ENCODE measurements at places on chromosomes 2 and 18.

DNA sequence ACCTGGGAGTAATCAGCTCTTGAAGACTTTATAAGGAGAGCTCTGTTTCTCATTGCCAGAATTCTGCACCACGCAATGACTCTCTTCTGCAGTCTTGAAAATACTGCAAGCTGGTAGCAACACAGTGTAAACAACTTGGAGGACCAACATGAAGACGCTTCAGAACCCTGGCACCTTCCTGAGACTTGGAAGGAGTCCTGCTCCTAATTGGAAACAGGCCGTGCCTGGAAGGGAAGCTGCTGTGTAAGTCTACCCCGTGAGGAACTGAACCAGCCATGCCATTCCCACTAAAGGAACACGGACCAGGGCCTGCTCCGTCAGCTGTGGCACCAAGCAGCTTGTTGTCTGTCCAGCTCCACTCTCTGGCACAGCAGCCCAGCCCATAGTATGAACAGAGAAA lies 171.1 kb downstream of the PAX3 start:
- no peak for DNase-seq

GRCh38 chr2:37617119-37617892 lies 54.1 kb downstream of the CDC42EP3 start:
- no peak for DNase-seq

- no peak for DNase-seq
Measured at GRCh38 chr2:138531913-138532312, 30.3 kb downstream of the SPOPL start.

- DNase-seq: no peak
Measured at GRCh38 chr2:178913049-178913441, 105.8 kb upstream of the TTN start.

- no peak for DNase-seq
Measured at GRCh38 chr2:26877276-26877675, 29.3 kb downstream of the DPYSL5 start.

DNA sequence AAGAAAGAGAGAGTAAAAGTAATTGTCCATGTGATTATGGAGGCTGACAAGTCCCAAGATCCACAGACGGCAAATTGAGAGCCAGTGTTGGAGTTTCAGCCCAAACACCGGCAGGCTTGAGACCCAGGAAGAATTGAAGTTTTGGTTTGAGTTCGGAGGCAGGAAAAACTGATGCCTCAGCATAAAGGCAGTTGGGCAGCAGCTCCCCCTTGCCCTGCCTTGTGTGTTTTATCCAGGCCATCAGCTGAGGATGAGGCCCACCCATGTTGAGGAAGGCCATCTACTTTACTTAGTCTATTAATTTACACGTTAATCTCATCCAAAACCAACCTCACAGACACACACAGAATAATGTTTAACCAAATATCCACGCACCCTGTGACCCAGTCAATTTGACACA lies 64.6 kb upstream of the SERPINE2 start:
- DNase-seq: no peak

DNA sequence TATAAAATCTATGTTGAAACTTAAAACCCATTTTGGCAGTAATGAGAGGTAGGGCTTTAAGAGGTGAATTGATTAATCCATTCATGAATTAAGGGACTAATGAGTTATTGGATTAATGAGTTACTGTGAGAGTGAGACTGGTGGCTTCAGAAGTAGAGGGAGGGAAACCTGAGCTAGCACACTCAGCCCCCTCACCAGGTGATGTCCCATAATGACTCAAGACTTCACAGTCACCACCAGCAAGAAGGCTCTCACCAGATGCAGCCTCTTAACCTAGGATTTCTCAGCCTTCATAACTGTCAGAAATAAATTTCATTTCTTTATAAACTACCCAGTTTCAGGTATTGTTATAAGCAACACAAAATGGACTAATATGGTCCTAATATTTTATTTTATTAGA lies 621.7 kb upstream of the ACVR2A start:
- no peak for DNase-seq

DNA sequence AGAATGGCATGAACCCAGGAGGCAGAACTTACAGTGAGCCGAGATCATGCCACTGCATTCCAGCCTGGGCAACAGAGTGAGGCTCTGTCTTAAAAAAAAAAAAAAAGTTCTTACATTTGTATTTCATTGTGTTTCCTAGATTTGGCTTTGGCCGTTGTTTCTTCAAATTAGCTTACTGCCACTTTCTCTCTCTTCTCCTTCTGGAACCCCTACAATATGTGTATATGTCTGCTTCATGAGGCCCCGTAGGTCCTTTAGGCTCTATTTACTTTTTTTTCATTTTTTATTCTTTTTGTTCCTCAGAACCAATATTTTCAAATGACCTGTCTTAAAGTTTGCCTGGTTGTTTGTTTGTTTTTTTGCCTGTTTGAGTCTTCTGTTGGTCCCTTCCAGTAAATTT lies 41.2 kb downstream of the RMDN2 start:
- no peak for DNase-seq

- no peak for DNase-seq
Measured at GRCh38 chr2:197141702-197142473, 168.7 kb downstream of the ANKRD44 start.

DNA sequence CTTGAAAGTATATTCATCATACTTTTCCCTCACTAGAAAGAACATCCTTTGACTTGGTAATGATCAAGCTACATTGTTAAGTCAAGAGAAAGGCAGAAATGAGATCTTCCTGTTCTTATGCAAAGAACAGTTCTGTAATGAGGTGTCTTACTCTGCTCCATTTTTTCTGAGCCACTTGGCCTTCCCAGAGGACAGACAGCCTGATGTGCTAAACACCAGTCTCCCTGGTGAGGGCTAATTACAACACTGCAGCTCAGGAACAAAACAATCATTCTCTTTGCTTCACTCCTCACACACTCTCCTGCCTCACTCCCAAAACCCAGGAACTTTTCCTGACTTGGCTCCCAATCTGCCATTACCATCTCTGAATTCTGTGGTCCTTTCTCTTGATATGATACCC lies 25.6 kb downstream of the TACR1 start:
- no peak for DNase-seq

All from T-helper 2 cell (primary cell).